ENCODE measurements at places on chromosomes 7 and 10.

- no peak overlapping the region for H3K4me3 ChIP-seq
- no peaks in the 10 kb centered on the region for H3K4me1 ChIP-seq
- H3K27ac ChIP-seq: no peak overlapping the region
- no peaks in the 10 kb centered on the region for H3K36me3 ChIP-seq
- no peak for DNase-seq
These were observed 21.7 kb upstream of the ZNF365 start for GRCh38 chr10:62352356-62352970.

DNA sequence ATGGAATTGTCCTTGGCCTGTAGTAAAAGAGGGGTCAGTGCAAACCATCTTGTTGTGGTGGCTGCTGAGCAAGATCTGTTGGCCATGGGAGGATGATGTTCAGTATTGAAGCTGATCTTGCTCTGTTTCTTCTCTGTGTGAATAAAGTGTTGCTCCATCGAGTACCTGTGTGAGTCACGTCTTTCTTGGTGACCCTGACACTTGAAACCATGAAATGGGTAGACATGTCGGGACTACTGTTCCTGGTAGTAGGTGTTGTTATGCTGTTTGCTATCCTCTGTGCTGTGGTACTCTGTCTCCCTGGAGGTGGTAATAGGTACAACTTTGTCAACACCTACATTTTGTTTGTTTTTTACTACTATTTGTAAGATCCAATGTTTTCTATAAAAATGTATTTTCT, 330.6 kb downstream of the MDFIC start:
- no peak overlapping the region for H3K4me3 ChIP-seq
- H3K36me3 ChIP-seq: no peaks in the 10 kb centered on the region
- no peaks in the 10 kb centered on the region for H3K4me1 ChIP-seq
- H3K27ac ChIP-seq: no peak overlapping the region
- DNase-seq: no peak

DNA sequence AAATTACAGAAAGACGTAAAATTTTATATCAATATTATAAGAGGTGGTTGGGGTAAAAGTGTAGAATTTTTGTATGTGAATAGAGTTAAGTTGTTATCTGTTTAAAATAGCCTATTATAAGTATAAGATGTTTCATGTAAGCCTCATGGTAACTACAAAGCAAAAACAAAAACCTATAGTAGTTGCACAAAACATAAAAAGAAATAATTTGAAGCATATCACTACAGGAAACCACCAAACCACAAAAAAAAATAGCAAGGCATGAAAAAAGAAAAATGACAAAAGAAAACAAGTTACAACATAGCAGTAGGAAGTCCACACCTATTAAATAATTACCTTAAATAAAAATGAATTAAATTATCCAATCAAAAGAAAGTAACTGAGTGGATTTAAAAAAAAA, 12.4 kb upstream of the GSTK1 start:
- H3K27ac ChIP-seq: no peak overlapping the region
- DNase-seq: no peak
- no peaks in the 10 kb centered on the region for H3K4me1 ChIP-seq
- no peak overlapping the region for H3K4me3 ChIP-seq

DNA sequence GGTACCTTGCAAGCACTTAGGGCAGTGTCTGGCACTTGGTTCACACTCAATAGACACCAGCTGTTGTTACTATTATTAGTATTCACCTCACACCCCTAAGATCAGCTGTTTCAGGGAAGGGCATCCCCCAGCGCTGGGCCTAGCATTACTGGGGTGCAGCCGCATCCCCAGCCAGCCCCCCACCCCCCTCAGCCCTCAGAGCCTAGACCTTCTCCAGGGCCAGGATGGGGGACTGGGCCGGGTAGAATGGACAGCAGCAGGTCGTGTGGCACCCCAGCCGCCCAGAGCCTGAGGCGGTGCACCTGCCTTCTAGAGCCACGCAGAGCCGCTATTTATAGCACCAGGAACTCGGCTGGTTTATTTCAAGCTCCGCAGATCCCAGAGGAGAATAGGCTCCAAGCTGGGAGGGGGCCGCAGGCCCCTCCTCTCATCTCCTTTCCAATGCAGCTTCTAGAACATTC, 60.5 kb downstream of the GTF2IRD1 start:
- DNase-seq: no peak
- H3K36me3 ChIP-seq: 0 out of 2 replicates have a peak, but pooled peaks cover 9% of the 10 kb centered on the region
- H3K4me1 ChIP-seq: no peaks in the 10 kb centered on the region

- no peaks in the 10 kb centered on the region for H3K4me1 ChIP-seq
- H3K27me3 ChIP-seq: no peaks in the 10 kb centered on the region
- H3K36me3 ChIP-seq: no peaks in the 10 kb centered on the region
- no peak overlapping the region for H3K27ac ChIP-seq
- no peak overlapping the region for H3K4me3 ChIP-seq
These were observed 182.2 kb downstream of the POLR1F start for GRCh38 chr7:19526639-19527038.
